ENCODE measurements at places on chromosomes 3 and 15.

DNA sequence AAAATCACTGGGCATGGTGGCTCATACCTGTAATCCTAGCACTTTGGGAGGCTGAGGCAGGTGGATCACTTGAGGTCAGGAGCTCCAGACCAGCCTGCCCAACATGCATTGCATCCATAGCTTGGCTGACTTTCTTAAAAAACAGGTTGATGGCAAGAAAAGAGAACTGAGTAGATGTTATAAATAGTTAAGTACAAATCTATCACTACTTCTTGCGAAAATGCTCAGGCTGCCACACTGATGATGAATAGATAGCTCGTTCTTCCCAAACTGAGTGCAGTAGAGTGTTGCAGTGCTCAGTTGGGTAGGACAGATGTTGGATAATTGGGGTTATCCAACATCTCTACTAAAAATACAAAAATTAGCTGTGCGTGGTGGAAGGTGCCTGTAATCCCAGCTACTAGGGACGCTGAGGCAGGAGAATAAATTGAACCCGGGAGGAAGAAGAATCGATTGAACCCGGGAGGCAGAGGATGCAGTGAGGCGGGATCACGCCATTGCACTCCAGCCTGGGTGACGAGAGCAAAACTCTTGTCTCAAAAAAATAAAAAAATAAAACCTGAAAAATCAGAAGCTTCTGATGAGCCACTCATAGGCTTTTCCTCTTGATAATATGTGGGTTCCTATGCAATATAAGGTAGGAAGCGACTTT, 1.2 kb downstream of the BTLA start:
- DNase-seq: no peak

DNA sequence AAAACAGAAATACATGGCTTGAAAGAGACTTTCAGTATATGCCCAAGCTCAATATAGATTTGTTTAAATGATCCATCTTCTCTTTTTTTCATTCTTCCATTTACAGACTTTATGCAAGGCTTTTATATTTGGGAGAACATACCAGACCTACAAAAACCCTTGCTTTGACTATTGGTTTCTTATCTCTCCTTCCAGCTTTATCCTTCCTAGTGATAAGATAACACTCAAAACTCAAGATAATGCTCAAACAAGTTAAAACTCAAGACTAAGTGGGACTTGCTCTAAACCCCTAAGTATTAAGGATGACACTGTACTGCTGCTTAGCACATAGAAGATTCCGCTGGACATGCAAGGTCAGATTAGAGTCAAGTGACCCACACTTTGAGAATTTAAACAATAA, 8.0 kb downstream of the TUSC7 start:
- DNase-seq: no peak

- DNase-seq: no peak
Measured at GRCh38 chr3:23314981-23315762, 112.0 kb downstream of the UBE2E2 start.

DNA sequence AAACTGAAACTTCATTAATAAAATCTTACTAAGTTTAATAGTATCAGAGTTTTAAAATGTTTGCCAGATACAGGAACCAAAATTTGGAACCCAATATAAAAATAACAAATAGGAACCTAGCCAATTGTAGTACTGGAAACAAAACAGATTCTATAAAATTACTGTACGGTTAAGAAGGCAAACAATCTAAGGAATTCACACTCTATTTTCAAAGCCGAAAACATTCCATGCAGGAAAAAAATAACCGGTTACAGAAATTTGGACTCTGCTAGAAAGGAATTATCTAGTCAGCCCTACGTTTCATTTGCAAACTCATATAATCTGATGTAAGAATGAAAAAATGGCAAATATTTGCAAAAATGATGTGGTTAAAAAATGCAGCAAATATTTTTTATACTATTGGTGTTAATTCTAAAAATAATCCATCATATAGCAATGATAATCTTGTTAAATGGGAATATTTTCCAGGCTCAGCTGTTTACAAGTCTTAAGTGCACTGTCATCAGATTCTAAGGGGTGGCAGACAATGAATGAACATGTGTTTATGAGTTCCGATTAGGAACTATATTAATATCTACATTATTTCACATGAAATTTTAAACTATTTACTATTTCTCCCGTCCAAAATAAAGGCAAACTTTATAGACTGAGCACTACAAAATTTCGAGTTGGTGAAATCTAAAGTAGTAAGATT, 58.1 kb downstream of the DCBLD2 start:
- DNase-seq: no peak

DNA sequence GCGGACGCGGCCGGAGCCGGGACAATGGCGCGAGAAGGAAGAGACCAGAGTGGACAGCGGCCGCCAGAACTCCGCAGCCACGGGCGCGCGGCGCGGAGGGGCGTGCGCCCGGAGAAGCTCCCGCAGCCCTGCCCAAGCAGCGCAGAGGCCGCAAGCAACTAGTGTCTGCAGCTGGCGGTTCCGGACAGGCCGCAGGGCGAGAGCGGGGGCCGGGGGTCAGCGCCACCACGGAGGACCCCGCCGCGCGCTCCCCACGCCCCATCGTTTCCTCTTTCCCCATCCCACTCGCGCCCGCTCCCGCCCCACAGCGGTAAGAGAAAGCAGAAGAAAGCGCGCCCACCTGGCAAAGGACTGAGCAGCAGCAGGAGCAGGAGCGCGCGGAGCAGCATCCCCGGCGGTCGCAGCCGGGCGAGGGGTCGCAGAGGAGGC, 440 bp downstream of the PRTG start:
- no peak for DNase-seq

DNA sequence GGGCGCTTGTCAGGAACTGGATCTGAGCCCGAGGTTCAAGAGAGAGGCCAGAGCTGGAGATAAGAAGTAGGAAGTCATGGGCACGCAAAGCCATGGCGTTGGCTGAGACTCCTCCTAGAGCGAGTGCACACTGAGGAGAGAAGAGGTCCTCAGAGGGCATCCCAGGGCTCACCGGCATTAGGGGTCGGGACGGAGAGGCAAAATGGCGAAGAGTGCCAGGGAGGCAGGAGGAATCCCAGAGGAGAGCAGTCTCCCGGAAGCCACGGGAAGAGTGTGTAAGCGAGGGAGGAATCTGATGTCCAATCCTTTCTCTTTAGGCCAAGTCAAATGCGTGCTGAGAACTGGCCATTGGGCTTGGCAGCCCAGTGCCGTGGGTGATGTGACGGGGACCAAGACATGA, 24.0 kb downstream of the EFCC1 start:
- no peak for DNase-seq

- DNase-seq: no peak
Measured at GRCh38 chr3:110236976-110237610, 834.5 kb upstream of the NECTIN3 start.

DNA sequence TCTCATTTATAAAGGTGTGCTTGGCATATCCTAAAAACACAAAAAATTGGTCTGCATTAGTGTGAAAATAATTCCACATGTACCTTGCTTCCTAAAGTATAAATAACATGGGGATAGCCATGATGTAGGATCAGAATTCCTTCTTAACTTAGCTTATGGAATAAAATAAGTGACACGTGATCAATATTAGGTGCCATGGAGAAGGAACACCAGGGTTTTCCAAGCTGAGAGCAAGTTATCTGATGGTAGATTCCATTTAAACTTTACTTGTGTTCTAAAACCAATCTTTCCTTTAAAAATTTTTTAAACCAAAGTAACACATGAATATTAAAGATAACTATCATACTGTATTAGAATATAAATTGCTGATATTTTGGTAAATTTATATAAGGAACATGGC, 300.5 kb downstream of the ZPLD1 start:
- no peak for DNase-seq

DNA sequence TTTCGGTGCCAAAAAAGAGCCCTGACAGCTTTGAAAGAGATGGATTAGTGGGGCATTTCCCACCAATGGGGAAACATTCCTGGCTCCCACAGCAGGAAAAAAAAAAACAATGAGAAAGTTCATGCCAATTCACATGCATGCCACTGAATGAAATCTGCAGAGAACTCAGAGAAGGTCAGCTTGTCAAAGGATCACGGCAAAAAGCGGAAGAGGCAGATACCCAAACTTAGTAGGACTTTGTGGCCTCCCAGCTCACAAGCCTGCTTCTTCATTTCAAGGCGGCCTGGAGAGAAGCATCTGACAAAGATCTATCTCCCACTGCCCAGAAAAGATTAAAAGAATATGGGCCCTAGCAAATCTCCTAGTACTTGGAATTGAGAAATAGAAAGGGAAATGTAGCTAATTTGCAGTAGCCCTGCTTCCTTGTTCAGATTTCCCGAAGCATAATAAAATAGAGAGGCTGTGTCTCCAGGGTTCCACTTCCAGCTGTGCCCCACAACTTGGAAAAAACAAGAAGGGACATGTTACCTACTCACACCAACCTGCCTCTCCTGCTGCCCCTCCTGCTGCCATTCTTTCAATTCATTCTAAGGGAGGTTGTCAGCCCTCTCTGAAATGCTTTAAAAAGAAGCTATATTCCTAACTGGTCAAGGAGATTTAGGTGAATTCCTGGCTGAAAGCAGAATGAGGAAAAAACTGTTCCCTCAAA, 170.4 kb downstream of the FHIT start:
- DNase-seq: no peak

DNA sequence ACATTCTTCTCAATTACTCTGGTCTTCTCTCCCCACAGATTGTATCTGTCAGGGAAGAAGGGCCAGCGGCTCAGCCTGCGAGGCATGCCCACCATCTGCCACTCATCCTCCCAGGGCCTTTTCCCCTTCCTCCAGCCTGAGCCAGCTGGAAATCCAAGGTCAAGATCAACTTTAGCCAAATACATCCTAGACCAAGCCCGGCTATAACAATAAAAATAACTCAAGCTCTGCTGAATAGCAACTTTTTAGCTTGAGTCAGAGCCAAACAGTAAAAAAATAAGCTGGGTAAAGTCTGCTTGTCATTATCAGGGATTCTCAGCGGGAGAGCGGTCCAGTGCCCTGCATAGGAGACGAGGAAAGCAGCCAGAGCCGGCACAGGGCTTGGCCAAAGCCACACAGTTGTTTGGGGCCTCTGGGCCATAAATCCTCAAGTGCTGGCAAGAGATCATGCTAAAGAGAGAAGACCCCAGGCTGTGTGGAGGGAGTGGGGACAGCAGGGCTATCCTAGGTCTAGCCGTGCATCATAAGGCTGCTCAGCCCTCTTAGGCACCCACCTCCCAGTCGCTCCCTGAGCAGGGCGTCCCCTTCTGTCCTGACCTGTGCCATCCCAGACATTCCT, 76.2 kb upstream of the HERC1 start:
- no peak for DNase-seq

DNA sequence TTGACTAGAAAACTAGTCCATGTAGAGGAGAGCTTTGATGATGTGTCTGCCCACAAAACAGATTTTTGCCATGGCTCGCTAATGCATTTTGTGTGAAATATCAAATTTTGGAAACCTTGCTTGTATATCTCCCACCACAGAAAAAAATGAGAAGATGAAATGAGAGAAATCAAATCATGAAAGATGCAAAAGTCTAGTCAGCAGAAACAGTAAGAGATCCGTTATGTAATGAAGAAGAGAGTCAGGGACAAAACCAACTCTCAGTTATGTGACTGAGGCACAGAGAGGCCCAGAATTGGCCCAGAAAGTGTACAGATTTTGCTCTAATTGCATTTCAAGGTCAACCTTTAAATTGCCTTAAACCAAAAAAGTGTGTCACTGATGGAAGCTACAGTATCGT, 107.0 kb downstream of the FILIP1L start:
- DNase-seq: no peak

GRCh38 chr3:12716605-12717151, 42.4 kb downstream of the TMEM40 start:
- no peak for DNase-seq

DNA sequence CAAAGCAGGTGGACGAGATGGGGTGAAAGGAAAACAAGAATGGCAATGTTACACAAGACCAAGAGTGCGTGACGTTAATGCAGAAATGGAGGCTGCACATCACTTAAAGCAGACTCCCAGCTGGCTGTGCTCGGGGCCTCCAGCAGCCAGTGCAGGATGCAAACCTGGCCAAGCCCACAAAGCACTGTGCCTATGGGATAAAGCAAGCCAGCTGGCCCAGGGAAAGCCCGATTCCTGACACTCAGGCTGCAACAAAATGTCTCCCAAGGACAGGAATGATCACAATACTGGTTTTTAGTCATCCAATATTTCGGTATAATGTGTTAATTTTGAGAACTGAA, 86.2 kb downstream of the SEC22A start:
- DNase-seq: no peak

GRCh38 chr3:156071031-156071430, 49.3 kb upstream of the KCNAB1 start:
- DNase-seq: no peak

- DNase-seq: no peak
Measured at GRCh38 chr3:176789281-176789705, 408.0 kb downstream of the TBL1XR1 start.

GRCh38 chr3:150345021-150345538, 63.0 kb upstream of the TSC22D2 start:
- DNase-seq: no peak

GRCh38 chr15:96089405-96090058, 241.0 kb upstream of the NR2F2 start:
- no peak for DNase-seq

DNA sequence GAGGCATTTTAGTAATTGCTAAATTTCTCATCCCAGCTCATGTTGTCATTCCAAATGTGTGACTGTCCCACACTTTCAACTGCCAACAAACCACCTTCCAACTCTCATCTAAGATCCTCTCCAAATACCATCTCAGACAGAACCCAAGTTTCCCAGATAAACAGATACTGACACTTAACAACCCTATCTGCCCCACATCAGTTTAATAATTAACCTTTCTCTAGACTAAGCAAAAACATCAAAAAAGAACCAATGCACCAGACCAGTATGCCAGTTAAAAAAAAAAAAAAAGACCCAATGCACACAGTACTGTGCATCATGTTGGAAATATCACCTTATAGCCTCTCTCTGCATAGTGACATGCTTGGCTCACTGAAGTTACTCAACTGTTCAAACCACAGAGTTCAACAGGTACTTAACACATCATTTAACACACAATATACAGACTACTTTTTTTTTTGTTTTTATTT, 5.5 kb downstream of the SFMBT1 start:
- DNase-seq: no peak

- no peak for DNase-seq
Measured at GRCh38 chr3:44981751-44982150, 5.7 kb downstream of the EXOSC7 start.

GRCh38 chr3:171321559-171322360, 138.4 kb downstream of the TNIK start:
- DNase-seq: no peak

- peak; percentile 97 for DNase-seq
Measured at GRCh38 chr3:46110701-46111493, 83.6 kb upstream of the XCR1 start.
